ENCODE measurements at places on chromosomes 5 and 9. TPM values are rescaled to one million over a fixed set of nuclear protein-coding genes. Genes with fewer than 3 reads are reported as not detected.

The SH3TC2 gene
- total RNA-seq, result 1.5 TPM

The DMRT3 gene
- not detected for total RNA-seq

The TAF11L10 gene
- not detected for total RNA-seq

The LCN2 gene
- total RNA-seq, result not detected
